ENCODE measurements at places on chromosomes 16 and 17.

DNA sequence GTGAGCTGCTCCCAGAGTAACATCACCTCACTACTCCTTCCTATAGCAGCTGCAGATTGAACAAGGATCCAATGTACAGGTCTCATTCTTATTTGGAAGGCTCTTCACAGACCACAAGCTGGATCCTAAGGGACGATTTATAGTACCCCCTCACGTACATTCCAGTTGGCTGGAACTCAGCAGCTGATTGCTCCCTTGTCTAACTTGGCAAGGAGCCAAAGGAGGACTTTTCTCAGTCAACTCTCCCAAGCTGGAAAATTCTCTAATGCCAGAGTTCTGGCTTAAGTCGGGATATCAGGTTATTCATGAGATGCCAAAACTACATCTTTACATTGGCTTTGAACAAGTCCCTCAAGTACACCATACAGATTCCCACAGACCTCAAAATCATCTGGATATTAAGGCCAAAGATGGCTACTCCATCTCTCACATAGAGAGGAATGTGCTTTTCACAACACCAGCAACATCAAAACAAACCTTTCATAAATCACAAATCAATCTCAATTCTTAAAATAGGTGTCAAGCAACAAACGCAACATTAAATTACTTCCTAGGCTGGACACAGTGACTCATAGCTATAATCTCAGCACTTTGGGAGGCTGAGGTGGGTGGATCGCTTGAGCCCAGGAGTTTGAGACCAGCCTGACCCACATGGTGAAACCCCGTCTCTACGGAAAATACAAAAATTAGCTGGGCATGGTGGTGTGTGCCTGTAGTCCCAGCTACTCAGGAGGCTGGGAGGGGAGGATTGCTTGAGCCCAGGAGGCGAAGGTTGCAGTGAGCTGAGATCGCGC, 39.3 kb downstream of the SMG6 start:
- DNase-seq: no peak

- DNase-seq: no peak
Measured at GRCh38 chr16:67547423-67548264, 14.7 kb upstream of the CTCF start.

GRCh38 chr17:38908676-38909181, 16.7 kb upstream of the LASP1NB start:
- no peak for DNase-seq

DNA sequence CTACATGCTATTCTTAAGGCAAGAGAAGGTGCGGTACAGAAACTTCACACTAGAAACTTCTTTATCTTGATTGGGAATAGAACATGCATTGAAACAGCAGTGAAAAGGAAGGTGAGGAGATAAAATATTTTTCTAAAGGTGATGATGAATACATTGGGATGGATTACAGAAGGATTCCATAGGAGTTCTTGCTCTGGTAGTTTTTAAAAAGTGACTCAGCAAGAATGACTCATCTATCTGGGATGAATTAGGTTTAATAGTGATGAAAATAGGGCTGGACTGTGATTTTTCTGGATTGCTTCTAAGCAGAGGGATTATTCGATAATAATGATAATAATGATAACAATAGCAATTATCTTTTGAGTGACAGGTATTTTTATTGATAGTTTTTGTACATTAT, 65.6 kb upstream of the HS3ST4 start:
- DNase-seq: no peak

DNA sequence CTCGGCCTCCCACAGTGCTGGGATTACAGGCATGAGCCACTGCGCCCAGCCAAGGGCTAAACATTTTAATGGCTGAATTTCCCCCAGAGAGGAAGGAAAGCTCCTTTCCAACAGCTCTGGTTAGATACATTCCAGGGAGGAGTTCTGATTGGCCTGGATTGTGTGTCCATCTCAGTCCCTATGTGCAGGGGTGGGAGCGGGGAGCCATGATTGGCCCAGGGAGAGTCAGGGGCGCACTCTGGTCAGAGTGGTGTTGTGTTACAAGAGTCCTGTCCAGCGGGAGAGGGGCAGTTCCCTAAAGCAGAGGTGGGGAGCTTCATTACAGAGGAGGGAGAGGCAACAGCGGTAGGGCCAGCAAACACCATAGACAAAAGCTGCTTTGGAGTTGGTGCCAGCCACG, 75.0 kb downstream of the RAP1GAP2 start:
- no peak for DNase-seq

DNA sequence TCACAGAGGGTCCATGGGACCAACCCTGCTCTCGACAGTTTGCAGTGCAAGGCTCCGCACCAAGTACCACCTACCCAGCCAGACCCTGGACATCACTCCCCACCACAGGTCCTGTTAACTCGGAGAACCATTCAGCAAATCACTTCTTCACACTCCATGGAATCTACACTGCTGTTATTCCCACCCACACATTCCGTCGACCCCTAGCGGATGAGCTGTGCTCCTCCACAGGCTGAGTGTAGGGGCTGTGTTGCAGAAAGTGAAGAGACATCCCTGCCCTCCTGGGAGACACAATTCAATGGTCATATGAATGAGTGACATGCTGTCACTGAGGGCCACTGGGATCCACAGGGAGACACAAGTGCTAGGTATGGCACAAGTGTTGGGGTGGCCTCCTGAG, 27.5 kb downstream of the MPG start:
- no peak for DNase-seq

DNA sequence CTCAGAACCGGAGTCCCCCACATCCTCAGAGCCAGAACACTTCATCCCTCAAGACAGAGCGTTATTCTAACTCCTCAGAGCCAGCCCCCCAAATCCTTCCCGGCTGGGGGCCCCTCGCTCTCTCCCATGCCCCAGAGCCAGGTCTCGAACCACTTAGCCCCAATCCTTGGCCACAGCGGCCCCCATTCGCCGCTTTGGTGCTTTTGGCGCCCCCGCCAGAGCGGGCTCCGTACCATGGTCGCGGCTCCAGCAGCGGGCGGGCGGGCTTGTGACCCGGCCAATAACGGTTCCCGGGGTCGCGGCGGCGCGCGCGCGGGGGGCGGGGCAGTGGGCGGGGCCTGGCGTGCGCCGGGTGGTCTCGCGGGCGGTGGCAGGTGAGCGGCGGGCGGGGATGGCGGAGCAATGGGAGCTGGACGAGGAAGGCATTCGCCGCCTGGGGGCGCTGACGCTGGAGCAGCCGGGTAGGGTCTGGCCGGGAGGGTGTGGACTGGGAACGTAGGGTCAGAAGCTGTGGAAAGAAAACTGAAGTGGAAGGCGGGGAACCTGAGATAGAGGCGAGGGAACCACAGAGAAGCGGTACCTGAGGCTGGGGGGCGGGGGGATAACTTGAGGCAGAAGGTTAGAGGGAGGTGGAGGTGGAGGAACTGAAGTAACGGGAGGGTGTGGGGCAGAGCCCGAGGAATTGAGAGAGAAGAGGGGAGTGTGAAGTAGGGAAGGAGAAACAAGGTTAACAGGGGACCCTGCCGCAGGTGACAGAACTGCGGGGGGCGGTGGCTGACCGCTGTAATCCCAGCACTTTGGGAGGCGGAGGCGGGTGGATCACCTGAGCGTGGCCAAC, at the start of the genes KCTD19 and LRRC36:
TSS of gene KCTD19 (minus strand) at position 270 of the 838 bp plus-strand sequence. CDS start at position 236, 34 bp downstream.
TSS of gene LRRC36 (plus strand) at position 344 of the 838 bp plus-strand sequence. CDS start at position 392, 48 bp downstream.
- peak; percentile 12 for DNase-seq

- DNase-seq: no peak
Measured at GRCh38 chr17:27376637-27377547, 79.4 kb upstream of the KSR1 start.

GRCh38 chr17:46977348-46977747, 1.7 kb downstream of the RPRML start:
- no peak for DNase-seq

DNA sequence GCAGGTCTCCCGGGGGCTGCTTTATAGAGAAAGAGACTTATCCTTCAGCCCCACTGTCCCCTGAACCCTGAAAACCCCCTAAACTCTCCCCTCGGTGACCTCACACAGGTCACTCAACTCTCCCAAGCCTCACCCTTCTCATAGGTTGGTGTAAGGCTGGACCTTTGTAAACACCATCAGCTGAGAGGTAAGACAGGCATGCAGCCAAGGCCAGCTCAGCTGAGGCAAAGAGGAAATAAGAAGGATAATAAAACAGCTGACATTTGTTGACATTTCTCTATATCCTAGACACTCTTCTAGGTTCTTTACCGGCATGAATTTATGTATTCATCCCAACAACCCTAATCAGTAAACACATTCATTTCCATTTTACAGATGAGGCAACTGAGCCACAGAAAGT, 134.3 kb downstream of the CCT6B start:
- no peak for DNase-seq

- DNase-seq: no peak
Measured at GRCh38 chr16:1143761-1144450, 9.0 kb upstream of the CACNA1H start.

GRCh38 chr16:14509055-14509454, 121.0 kb downstream of the PARN start:
- no peak for DNase-seq

DNA sequence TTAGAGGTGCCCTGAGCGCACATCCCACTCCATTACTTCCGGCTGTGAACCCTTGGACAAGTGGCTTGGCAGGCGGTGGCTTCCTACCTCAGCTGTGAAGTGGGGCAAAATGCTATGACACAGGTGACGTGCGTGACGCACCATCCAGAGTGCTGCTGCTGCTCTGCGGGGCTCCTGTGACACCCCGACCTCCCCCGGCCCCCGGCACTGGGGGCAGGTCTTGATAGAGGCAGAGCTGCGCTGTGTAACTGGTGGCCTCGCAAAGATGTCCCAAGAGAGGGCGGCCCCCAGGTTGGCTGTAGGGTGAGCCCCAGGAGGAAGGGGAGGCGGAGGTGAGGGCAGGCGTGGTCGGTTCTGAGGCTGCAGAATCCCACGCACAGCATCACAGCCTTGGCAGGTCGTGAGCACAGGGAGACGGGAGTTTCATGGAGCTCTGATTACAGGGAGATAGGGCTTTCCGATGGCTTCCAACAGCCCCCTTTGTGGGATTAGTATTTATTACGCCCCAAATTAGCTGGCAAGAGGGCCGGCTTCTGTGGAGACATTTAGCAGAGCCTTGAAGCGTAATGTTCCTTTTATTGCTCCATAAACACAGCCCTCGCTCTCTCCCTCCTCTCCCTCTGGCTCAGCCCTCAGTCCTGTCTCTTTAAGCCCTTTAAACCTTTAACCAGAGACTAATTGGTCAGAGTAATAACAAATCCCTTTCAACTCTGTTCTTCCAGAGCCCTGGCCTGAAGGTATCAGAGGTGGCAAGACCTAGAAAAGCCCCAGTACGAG, 328.1 kb downstream of the C16orf95 start:
- DNase-seq: no peak

DNA sequence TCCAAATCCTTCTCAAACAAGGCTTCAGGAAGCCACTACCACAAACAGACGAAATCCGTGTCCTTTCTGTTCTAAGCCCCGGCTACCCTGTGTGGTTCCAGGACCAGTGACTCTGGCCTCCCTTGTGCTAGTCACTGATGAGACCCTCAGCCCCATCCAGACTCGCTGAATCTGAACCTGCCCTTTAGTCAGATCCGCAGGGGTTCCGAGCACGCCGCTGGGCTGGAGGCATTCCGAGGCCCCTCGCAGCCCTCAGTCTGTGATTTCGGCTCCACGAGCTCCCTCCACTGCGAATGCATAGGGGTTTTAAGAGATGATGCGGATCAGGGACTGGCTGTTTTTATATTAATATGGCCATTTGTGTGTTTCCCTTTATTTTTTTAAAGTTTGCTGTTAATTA, 292.7 kb downstream of the IRF8 start:
- DNase-seq: no peak

DNA sequence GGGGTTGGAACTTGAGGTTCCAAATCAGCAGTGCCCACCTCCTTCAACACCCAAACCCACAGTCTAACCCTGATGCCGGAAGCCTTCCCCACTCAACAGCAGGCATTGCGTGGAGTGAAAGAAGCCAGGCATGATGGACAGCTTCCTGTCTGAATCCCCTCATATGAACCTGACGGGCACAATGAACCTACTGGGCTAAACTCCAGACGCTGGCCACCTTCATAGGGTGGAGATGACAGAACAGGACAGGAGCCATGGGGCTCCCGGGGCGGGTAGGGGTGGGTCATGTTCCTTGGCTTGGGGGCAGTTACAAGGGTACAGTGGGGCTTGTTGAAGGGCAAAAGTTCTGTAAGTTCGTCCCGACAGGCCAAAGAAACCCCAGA, 460 bp upstream of the HSBP1 start:
- DNase-seq: no peak

DNA sequence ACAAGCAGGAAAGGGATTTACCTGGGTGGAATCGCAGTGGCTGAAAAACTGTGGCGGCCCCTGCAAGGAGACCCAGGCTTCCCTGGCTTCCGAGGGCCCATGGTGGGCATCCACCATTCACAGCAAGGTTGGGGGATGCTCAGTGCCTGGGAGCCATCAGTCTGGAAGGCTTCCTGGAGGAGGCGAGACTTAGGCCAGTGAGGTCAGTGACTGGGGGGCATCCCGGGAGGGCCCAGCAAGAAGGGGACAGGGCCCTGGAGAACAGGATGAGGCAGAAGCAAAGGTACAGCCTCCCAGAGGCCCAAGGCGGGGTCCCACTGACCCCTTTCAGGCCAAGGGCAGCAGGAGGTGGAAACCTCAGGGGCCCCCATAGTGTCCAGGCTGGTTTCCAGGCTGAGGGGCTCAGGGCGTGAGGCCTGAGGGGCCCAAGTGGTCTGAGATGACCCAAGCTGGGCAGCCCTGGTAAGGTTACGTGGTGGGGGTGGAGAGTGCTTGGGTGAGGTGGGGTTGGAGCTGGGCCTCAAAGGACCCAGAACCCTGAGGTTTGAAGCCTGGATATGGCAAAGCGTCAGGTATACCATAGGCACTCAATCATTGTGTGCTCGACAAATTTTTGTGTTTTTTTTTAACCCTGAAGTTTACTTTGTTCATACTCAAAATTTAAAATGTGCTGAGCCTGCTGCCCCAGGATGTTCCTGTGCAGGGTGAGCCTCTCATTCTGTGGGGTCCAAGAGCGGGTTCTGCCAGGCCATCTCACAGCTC, 15.8 kb upstream of the SRRM2 start:
- no peak for DNase-seq

Data from midbrain (tissue), 1 donor.